Stimulated activated CD8-positive, alpha-beta memory T cell treated with anti-CD3 and anti-CD28 coated beads, Interleukin-7, amount 100 ng/mL, for 24 hours (primary cell): ENCODE measurements at places on chromosomes 5 and 9.

- DNase-seq, result no peak
These were observed 21.1 kb downstream of the PSMB7 start for GRCh38 chr9:124394167-124394566.

DNA sequence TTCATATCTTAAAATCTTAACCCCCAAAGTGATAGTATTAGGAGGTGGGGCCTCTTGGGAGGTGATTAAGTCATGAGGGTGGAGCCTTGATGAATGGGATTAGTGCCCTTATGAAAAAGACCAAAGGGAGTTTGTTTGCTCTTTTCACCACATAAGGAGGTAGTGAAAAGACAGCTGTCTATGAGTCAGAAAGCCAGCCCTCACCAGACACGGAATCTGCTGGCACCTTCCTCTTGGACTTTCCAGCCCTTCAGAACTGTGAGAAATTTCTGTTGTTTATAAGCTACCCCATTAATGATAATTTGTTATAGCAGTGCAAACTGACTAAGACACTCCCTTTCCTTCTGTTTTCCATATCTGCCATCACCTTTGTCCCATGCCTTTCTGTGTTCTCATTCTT lies 20.8 kb downstream of the IFNB1 start:
- DNase-seq, result no peak

DNA sequence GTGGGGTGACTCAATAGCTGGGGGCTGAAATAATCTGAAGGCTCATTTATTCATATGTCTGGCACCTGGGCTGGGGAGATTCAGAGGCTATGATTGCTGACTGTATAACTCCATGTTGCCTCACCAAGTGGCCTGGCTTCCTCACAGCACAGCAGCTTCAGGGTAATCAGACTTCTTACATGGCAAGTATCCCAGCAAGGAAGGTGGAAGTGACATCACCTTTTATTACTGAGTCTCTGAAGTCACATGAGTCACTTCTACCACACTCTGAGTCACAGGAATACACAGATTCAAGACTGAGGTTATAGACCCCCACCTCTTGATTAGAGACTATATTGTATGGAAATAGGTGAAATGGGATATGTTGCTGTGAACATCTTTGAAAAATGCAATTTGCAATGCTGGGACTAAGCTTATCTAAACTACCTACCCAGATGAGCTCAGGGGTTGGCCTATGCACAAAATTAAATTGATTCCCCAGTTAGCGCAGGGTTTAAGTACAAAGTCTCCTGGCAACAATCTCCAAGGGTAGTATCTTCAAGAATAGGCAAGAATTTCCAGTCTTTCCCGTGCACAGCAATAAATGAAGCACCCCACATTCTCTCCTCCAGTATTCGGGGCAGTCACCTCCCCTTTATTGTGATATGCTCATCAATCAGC lies 553.1 kb downstream of the LRRC70 start:
- no peak for DNase-seq

DNA sequence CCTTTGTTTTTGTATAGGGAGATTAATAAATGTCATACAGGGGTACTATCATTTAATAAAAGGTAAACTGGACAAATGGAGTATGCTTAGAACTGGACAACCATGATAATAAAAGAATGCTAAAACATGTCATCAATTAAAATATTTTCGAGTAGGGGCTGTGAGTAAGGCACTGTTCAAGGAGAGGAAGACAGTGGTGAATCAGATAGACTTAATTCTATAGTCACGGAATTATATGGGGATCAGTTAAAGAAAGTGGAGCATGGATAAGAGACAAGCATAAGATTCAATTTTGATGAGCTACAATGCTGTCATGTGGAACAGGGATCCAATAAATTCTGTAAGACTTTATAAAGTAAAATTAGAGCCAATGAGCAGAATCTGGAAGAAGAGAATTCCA lies 104.5 kb downstream of the HMHB1 start:
- DNase-seq, result no peak

DNA sequence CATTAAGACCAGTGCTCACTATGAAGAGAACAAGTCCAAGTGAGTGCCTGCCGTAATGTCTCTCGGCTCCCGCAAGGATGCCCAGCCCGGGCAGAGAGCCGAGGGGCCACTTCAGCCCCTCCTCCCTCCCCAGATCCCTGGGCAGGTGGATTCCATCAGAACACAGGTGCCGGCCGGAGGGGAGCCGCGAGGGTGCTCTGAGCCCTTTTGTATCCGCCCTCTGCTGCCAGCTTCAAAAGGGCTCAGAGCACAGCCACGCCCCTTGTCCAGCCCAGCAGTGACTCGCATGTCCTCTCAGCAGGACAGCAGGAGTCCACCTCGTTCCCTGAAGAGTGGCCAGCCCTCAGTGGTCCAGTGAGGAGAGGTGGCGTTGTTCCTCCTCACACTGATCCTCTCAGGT lies 43.9 kb downstream of the CYFIP2 start:
- no peak for DNase-seq
